Ammon's horn (tissue), 1 donor: ENCODE measurements at places on chromosomes 12 and 14.

- DNase-seq = no peak
These were observed 52.4 kb upstream of the FRS2 start for GRCh38 chr12:69417741-69418167.

DNA sequence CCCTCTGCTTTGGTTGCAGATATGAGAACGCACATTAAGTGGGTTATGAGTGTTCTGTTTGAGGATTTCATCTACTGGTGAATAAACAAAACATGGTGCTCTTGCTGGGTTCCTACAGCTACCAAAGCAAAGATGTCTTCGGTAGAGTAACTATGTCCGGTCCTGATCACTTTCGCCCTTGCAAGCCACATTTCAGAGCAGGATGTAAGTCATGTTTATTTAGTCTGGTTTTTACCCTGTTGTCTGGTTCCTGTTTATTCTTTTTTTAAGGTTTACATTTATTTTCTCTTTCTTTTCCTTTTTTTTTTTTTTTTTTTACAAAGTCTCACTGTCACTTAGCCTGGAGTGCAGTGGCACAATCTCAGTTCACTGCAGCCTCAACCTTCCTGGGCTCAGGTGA lies 99.2 kb downstream of the VEZT start:
- DNase-seq = no peak

- DNase-seq = no peak
These were observed 347.9 kb downstream of the BCAT1 start for GRCh38 chr12:24600996-24601395.

- DNase-seq = peak; percentile 71
These were observed 10.0 kb downstream of the LRCOL1 start for GRCh38 chr12:132600048-132601032.

DNA sequence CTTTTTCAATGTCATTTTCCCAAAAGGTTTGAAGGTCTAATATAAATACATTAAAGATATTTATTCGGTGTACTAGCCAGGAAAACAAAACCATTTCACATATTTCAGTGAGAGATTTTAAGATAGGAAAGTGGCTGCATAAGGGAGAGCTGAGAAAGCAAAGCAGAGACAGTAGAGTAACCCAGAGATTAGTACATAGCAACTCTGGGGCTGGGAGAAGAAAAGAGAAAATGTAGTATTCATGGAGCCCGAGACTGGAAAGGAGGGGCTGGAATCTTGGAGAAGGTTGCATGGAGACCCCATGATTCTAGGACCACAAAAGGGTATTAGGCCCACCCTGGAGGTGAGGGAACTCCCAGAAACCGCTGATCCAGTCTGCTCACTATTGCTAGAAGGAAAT lies 236.9 kb downstream of the PAWR start:
- DNase-seq = no peak

- DNase-seq = peak; percentile 23
These were observed 6.2 kb upstream of the OAS1 start for GRCh38 chr12:112900298-112901145.

GRCh38 chr12:77943466-77943865 lies 112.8 kb downstream of the NAV3 start:
- DNase-seq = no peak

DNA sequence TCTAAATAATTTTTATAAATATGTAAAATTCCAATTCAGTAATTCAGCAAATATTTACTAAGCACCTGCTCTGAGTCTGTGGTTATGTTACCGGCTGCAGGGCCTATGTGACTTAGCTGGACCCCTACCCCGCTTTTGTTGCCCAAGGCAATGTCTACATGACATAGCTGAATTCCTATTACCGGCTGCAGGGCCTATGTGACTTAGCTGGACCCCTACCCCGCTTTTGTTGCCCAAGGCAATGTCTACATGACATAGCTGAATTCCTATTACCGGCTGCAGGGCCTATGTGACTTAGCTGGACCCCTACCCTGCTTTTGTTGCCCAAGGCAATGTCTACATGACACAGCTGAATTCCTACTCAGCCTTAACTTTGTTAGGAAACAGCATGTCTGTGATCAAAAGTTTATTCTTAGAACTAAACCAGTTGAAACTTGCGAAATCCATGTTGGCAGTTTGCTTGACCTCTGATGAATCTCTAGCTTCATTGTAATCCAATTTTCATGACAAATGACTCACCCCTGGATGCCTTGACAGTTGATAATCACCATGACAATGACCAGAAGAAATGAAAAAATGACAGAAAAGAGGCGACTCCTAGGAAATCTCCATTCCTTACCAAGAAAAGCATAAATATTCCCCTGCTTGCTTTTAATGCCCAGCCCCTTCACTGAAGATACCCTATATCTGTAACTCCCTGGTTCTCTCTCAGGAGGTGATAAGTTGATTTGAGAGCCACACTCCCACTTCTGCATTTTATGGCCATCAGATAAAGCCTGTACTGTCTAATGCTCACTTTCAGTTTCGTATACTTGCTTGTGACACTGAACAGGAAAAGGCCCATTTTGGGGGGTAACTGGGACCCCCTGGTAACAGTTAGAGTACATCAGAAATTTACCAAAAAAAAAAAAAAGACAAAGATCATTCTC lies 148.4 kb upstream of the SYT10 start:
- DNase-seq = no peak

DNA sequence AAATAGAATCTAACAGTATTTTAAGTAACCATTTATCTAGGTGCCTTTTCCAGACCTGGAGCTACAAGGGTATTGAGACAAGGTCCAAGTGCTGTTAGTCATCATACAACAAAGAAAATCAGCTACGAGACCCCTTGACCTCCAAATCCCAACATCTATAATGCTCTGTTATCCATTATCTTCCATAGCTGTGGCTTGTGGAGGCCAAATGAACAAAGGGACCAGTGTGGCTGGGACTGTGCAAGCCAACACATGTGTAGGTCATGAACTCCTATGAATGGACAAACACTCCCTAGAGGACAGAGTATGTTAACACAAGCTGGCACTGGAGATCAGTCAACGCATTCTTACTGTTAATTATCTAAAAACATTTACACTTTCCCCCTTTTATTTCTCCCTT lies 374.5 kb downstream of the EMP1 start:
- no peak for DNase-seq

- DNase-seq = no peak
These were observed 21.5 kb downstream of the CCDC88C start for GRCh38 chr14:91396013-91396660.

DNA sequence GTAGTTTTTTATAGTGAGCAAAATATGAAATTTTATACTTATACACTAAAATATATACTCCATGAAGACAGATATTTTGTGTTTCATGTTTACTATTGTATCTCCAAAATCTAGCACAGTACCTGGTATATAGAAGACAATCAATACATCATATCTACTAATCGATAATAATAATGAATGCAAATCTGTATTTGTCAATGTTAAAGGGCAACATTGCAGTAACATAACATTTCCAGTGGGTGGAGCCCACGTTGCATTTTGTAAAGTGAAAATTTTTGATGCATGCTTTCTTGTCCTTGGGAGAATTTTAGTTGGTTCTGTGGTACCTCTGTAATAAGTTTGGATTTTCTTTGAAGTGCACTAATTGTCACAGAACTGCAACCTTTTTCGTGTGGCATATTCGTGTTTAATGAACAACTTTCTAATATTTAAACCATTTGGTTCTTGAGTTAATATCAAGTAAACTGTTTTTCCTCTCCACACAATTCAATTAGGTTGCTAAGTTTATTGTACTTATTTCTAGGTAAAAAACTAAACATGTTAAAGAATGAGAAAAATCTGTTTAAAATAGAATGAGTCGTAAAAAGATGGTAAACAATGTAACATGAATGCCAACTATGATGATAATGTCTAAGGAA lies 47.4 kb downstream of the AVPR1A start:
- DNase-seq = peak; percentile 33

- no peak for DNase-seq
These were observed 8.0 kb downstream of the DUSP6 start for GRCh38 chr12:89344043-89344861.

DNA sequence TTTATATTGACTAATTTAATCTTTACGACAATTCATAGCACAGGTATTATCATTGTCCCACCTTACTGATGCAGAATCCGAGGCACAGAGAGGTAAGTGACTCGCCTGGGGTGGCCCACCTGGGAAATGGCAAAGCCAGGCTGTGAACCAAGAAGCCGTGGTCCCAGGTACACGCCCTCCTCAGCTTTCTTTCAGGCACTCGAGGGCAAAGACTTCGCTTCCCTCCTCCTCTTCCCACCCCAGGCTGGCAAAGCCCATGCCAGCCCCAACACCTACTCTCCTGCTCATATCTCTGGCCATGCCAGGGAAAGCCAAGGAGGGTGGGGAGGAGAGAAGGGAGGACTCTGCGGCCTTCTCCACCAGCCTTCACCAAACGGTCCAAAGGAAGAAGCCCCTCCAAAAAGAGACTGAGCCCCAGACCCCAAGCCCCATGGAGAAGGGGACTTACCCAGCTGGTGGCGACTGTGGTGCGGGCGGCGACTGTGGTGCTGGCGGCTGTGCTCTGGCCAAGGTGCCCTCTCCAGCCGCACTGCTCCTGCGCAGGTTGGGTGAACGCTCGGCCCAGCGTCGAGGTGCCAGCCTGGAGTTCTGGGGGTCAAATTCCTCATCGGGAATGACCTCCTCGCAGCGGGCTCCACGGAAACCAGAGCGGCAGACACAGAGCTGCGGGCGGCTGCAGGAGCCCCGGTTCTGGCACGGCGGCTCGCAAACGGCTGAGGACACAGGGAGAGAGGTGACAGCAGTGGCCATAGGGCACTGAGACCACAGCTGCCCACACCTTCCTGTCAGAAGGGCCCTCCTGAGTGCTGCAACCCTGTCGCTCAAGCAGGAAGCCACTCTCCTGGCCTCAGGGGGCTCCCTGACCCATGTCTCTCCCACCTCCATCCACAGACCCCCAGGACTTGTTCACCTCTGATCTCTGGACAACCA lies 26.4 kb downstream of the LTBP2 start:
- no peak for DNase-seq

DNA sequence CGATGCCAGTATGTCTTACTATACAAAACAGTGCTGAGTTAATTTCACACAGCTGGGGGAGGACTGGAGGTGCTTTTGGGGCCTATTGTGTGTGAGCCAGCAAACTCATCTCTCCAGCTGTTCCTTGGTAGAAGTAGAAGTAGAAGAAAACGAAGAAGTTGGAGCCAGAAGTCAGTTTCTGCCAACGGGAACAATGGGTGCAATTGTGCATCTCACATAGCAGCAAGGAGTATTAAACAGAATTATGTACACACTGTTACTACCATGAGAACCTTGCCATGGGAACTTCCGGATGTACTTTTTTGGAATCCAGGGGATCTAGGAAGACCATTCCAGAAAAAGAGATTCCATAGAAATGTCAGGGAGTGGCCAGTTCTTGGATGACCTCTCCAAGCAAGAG lies 88.6 kb downstream of the VCPKMT start:
- no peak for DNase-seq

DNA sequence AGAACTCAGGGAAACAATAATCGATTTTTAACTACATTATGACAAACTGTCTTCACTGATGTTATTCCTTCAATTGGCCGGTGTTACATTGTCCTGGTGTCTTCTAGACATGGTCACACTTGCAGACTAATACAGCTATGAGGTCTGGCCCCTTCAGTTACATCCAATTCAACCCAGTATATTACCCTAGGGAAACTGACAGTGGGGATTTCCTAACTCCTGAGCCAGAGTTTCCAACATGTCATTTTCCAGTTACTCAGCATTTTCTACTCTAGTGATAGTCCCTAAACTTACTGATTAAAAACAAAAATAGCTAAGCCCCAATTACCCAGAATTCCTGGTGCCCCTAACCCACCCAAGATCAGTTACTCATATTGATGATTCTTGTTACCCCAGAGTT lies 21.1 kb downstream of the IFNG start:
- no peak for DNase-seq

DNA sequence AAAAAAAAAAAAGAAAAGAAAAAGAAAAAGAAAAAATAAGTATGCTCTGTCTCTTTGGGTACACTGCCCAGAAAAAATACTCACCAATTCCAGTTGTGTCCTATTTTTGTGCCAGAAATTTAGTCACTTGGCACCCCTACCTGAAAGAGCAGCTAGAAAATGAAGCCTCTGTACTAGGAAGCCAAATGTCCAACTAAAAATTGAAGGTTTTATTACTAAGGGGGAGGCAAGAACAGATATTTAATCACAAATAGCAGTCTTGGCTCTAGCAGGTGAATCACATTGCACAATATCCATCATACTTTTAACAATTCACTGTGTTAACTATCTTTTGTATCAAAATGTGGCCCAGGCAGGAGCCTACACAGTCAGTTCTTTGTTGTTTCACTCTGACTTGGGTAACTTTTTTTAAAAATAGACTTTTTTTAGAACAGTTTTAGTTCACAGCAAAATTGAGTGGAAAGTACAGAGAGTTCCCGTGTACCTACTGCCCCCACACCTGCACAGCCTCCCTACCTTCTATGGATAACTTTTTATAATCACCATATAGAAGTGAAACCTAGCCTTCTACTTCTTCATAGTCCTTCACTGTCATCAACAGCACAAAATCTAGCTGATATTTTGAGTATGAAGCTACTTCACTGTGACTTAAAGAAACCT lies 87.1 kb upstream of the ATF7IP start:
- DNase-seq = no peak

GRCh38 chr14:84825481-84826251 lies 704.3 kb upstream of the FLRT2 start:
- no peak for DNase-seq

- DNase-seq = no peak
These were observed 34.8 kb downstream of the NFKBIA start for GRCh38 chr14:35369701-35370191.

DNA sequence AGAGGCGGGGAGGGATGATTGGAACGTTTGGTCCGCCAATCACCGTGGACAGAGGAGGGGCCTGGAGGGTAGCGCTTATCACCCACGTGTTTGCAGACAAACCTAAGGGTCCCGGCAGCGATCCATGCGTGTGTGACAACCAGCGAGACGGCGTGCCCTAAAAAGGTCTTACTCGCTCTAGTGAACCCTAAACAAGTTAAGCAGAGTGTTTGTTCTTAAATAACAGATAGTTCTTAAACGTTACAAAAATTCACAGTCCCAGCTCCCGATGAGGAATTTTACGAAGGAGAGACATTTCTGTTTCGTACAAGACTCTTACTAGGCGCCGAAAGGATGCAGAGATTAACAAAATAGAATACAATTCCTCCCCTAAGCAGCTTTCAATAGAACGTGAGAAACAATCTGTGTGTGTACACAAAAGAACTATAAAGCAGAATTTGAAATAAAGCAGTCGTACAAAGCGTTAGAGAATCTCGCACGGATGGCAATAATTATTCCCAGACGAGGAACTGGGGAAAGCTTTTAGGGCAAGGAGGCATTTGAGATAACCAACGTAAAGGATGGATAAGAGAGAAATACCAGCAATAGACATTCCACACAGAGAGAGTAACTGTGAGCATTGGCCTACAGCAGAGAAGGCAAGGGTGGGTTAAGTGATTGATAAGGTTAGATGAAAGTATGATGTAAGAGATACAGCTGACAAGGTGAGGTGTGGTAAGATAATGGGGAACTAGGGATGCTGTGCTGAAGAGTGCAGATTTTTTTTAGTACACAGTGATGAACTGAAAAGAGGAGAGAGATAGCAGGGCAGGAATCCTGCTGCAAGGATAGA lies 831 bp upstream of the RPS6KA5 start:
- DNase-seq = no peak

- DNase-seq = no peak
These were observed 58.3 kb downstream of the CALM1 start for GRCh38 chr14:90455100-90455571.
